Iris pigment epithelial cell (primary cell): ENCODE measurements at places on chromosomes 5 and 9.

- no peak for DNase-seq
Measured at GRCh38 chr5:147752033-147752432, 30.5 kb downstream of the JAKMIP2 start.

DNA sequence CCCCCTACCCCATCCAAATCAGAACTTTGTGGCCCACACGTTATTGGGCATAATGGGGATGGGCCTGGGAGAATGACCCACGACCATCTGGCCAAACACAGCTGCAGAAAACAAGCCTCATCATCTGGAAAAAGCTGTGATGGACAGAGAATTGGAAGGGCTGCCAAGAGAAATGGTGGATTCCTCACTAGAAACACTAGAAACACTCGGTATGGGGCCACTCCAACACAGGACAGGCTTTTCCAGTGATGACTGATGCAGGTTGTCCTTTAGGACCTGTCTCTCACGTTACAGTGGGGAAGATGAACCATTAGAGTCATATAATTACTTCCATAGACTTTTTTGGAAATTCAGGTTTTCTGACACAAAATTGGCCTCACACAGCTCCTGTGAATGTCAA is 172.4 kb upstream of the TARS1 start:
- no peak for DNase-seq

DNA sequence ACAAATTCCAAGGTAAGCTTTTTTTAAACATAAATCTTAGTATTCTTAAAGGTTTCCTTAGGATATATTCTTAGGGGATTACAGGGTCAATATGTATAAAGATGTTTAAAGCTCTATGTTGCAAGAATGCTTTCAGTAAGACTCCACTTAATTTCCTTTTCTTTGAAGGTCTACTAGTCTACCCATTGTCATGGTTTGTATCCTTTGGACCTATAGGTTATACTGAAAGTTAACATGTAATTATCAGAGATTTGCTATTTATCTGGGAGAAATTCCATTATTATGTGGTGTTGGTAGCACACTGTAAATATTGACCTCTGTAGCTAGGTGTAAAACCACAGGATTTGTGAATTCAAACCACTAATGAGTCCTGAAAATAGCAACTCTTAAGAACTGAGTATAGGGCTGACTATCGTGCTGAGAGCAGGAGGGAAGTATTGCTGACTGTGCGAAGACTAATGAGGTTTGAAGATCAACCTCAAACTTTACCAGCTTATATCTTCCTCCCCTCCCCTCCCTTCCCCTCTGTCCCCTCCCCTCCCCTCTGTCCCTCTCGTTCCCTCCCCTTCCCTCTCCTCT is 85.6 kb downstream of the GADD45G start:
- DNase-seq, result no peak

- DNase-seq, result no peak
Measured at GRCh38 chr9:104774831-104775573, 11.1 kb downstream of the NIPSNAP3B start.

DNA sequence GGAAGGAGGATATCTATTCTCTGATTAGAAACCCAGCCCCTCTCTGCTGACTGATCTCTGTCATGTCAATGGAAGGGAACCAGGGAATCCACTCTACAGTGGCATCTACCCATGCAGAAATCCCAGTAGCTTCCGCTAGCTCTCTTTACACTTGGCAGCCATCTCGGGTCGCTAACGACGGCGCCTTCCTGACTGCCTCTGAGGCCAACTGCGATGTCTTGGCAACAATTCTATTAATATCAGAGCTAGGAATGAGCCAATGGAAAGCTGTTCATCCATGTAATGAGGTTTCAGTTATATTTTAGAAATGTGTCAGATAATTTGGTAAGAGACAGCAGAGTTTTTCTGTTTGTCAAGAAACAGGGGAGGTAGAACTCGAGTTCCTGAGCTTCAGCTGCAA is 67.6 kb upstream of the ATP10B start:
- DNase-seq, result no peak

GRCh38 chr9:107024193-107024592 is 161.2 kb downstream of the ZNF462 start:
- peak; percentile 16 for DNase-seq

DNA sequence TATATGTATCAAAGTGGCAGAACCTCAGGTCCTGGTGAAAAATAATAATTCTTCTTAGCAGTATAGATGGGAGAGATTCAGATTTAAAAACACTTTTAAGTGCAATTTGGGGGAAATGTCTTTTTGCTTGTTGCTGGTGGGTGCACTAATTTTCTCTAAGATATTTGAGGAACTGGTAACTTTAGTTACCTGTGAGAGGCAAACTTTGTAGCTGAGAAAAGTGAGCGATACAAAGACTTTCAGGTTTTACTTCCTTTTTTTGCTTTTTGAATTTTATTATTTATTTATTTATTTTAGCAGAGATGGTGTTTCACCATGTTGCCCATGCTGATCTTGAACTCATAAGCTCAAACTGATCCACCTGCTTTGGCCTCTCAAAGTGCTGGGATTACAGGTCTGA is 303.1 kb upstream of the PTGER4 start:
- no peak for DNase-seq

- no peak for DNase-seq
Measured at GRCh38 chr5:158413122-158413680, 554.3 kb upstream of the CLINT1 start.

- DNase-seq, result no peak
Measured at GRCh38 chr5:31711935-31712592, 73.1 kb downstream of the PDZD2 start.

GRCh38 chr5:76607353-76607871 is 15.8 kb downstream of the F2RL2 start:
- DNase-seq, result peak; percentile 43

GRCh38 chr5:56734091-56734694 is 81.2 kb upstream of the MAP3K1 start:
- no peak for DNase-seq

GRCh38 chr9:9749591-9749990 is 863.2 kb downstream of the PTPRD start:
- DNase-seq, result no peak

DNA sequence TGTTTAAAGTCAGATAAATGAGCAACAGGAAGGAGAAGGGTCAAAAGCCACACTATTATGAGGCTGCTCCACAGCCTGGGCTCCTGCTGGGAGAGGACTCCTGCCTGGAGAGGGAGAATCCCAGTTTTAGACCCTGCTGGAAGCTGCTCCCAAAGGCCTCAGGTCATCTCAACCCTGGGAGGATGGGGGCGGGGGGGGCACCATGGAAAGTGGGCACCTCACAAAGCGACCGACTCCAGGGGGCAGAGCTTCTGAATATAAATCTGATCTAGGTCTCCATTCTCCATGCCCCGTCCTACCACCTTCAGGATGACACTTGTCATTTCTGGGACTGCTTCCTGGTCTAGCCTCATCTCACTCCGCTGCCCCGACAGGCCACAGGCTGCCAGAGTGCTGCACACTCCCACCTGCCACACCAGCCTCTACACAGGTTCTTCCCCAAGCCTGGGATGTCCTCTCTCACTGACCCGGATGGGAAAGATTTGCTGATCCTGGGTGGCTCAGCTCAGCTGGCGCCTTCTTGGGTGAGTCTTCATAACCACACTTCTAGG is 183.4 kb downstream of the GAPVD1 start:
- DNase-seq, result no peak

DNA sequence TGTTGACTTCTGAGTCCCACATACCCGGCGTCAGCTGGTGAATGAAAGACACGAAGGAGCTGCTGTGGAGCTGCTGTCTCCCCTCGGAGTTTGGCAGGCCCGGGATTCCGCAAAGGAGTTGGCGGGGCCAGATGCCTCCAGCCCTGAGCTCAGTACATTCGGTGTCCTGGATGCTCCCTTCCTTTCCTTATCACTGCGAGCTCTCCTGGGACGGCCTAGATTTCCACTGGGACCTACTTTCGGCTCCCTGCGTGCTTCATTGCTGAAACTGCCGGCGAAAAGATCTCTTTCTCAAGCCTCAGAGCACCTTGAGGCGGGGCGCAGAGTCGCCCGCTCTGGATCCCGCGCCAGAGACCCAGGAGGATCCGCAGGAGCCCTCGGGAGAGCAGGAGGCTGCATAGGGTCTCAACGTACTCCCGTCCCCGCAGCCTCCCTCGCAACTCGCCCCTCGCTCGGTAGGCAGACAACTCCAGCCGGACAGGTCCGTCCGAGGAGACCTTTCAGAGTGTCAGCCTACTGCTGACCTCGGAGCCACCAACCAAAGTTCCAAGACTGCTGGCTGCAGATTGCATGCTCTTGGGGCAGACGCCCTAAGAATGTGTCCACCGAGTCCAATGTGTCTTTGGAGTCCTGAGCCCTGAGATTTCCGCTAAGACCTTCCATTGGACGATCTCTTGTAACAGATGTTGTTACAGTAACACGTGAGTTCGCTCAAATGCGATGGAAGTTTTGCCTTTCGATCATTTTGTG is 6.1 kb downstream of the ANXA2R start:
- peak; percentile 57 for DNase-seq

GRCh38 chr9:97567182-97567893 is 65.8 kb downstream of the TSTD2 start:
- no peak for DNase-seq

DNA sequence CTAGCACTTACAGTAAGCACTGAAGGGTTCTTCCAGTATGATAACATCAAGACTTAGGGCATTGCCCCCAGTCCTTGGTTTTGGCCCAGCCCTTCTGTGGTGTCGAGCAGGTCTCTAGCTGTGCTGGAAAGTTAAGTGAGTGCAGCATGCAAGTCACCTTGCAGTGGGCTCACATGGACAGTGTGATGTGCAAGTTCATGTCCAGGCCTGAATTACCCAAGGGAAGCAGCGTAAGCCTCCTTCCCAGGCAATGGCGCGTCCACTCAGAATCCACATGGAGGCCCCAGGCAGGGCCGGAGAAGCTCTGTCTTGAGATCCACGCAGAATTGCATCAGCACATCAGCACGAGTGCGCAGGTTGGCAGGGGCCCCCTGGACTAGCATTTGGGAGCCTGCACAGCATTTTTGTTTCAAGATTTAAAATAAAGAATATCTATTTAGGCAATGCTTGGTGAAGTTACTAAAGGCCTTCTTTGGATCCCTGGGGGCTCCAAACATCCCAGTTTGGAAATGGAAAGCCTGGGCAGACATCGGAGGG is 108.4 kb upstream of the ALDH1B1 start:
- DNase-seq, result no peak

- no peak for DNase-seq
Measured at GRCh38 chr9:115114084-115114483, 3.9 kb downstream of the TNC start.

DNA sequence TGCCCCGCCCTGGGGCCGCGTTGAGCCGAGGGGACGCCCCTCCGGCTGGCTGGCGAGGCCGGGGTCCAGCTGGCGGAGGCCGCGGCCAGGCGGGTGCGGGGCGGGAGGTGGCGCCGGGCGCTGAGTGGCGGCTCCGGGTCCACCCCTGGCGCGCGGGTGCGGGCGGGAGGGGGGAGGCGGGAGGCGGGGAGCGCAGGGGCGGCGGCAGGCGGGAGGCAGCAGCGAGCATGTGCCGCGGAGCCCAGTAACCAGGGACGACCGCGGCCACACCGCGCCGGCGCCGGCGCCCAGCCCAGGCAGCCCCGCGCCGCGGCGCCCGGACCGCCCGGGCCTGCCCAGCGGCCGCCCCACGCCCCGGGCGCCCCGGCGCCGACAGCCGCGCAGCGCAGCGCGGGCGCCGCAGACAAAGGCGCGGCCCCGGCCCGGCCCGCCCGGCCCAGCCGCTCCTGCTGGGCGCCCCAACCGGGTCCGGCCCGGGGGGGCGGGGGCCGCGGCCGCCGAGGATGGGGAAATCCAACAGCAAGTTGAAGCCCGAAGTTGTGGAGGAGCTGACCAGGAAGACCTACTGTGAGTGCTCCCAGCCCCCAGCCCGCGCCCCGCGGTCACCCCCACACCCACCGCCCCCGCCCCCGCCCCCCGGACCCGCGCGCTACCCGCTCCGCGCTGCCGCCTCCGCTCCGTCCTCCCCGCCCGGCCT is at the start of gene NCS1:
Gene NCS1, plus strand, starts transcription at position 244 of the 697 bp plus-strand sequence. Its CDS starts 260 bp downstream, at position 504.
- DNase-seq, result peak; percentile 72

DNA sequence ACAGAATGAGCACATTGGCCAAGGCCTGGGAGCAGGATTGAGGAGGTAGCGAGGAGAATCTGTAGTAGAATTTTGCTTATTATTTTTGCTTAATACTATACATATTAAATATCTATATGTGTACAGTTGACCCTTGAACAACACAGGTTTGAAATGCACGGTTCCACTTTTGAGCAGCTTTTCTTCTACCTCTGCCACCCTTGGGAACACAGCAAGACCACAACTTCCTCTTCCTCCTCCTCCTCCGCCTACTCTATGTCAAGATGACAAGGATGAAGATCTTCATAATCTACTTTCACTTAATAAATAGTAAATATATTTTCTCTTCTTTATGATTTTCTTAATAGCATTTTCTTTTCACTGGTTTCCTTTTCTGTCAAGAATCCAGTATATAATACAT is 541.4 kb downstream of the KCTD16 start:
- no peak for DNase-seq

DNA sequence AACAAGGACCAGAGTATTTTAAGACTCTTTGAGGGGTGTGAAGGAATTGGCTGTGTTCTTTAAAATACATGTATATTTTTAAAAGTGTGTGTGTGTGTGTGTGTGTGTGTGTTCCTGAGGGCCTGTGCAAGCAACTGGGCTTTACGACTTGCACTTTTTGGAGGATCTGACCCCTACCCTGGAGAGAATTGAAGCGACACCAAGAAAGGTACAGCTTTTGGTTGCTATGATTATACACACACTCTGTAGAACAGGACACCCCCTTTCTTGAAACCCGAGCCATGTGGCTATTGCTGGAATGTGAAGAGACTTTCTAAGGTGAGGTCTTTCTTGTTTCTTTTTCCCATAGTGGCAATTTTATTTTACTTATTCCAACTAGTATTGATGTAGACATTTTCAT is 988 bp downstream of the SHISAL2B start:
- DNase-seq, result no peak

GRCh38 chr5:145989428-145989827 is 53.0 kb downstream of the SH3RF2 start:
- DNase-seq, result no peak

- DNase-seq, result peak; percentile 68
Measured at GRCh38 chr5:120396186-120396585, 67.9 kb upstream of the PRR16 start.

- peak; percentile 75 for DNase-seq
Measured at GRCh38 chr5:141747152-141748141, 65.4 kb upstream of the ARAP3 start.

DNA sequence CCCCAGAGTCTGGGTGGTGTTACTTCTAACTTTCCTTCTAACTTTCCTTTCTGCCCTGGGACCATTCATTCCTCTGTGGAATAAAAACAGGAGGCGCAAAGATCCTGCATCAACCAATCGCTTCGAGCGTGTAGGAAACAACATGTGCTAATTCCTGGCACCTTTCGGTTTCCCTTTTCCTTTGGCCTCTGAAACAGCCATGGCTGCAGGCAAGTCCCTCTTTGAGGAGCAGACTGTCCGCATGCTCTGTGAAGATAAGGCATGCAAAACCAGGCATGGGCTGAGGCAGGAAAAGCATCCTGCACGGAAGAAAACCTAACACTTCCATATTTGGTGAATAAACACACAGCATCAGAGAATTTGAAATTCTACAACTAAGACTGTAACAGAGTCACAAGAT is 128.3 kb downstream of the HSD17B3 start:
- DNase-seq, result no peak

DNA sequence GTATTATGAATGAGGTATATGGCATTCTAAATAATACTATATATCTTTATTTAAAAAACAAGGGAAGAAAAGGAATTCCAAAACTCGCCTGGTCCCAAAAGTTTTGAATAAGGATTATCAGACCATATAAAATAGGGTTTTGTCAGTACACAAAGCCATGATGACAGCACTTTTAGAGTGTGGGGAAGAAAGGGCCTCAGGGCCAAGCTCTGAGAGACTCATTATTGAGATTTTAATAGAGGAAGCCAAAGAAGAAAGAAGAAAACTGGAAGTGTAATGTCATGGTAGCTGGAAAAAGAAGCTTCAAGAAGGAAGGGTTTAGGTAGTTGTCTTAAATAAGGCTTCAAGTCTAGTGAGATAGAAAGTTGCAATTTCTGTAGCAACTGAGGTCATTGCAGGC is 53.0 kb downstream of the FCHO2 start:
- no peak for DNase-seq
